HS-5 (cell line): ENCODE measurements at places on chromosomes 13 and 19.

GRCh38 chr13:63107179-63107943 is 1691.7 kb upstream of the PCDH20 start:
- DNase-seq: no peak

DNA sequence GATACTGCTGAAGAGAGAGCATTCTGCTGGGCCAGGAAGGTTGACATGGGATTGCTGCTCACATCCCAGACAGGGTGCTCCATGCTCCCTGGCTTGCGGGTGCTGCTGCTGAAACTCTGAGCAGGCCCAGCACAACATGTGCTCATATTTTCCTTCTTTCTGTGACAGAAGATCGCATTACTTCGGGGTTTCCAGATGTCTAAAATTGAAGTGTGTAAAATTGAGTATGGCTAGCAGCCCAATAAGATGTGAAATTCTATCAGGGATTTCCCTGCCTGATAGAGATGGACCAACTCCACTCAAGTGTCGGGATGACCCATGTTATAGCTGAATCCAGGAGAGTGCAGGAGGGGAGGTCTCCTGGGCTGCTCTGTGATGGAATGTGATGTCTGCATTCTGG is 55.6 kb upstream of the KL start:
- no peak for DNase-seq

DNA sequence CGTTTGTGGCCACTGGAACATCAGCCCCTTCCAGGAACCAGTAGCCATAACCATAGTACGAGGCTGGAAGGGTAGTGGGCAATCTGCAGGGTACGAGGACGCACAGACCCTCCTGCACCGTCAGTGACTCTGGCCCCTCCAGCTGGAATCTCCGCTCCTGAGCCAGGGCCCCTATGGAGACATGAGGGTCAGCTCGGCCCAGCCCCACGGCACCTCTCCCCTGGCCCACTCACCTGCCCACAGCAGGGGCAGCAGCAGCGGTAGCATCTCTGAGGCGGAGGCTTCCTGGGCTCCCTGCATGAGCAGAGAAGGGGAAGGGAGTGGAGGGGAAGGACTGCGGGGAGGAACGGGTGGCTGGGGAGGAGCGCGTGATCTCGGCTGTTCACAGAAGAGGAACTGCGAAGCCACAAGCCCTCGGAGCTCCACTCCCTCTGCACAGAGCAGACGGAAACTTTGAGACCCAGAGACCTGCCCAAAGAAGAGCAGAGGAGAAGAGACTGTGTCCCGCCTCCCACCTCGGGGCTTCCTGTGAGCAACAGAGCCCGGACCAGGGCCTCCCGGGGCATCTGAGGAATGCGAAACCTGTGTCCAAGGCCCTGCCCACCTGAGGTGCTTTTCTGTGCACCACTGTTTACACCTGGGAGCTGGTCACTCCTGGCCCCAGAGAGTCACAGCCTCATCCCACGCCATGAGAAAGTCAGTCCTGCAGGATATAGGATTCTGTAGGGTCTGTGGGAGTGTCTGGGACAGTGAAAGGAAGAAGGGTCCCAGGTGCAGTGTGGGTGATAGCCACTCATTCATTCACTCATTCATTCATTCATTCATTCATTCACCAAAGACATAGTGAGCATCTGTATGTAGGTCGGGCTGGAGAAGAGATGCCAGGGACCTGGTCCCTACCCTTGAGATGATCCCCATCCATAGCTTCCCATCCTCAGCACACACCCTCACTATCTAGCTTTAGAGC is at the start of gene SIGLEC6:
SIGLEC6 (minus strand) TSS at position 322 of the 967 bp plus-strand sequence; CDS start at position 300, 22 bp downstream.
- DNase-seq: no peak

GRCh38 chr13:51557875-51558612 is 26.2 kb upstream of the WDFY2 start:
- peak; percentile 49 for DNase-seq

DNA sequence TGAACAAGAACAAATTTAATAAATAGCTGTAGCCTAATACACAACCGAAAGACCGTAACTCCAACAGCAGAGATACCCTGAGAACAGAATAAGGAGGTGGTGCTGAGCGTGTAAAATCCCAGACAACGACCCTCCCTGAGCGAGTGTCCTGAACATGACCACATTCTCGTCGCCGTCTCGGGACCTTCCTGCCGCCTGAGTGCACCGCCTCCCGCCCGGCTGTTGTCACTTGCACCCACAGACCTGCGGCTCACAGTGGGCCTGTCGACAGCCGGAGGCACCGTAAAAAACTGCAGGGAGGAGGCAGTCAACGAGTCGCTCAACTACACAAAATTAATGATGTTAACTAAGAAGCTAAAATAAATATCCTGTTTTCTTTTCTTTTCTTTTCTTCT is 35.8 kb upstream of the GRTP1 start:
- DNase-seq: no peak

GRCh38 chr13:46403851-46404732 is 17.0 kb upstream of the RUBCNL start:
- DNase-seq: no peak

DNA sequence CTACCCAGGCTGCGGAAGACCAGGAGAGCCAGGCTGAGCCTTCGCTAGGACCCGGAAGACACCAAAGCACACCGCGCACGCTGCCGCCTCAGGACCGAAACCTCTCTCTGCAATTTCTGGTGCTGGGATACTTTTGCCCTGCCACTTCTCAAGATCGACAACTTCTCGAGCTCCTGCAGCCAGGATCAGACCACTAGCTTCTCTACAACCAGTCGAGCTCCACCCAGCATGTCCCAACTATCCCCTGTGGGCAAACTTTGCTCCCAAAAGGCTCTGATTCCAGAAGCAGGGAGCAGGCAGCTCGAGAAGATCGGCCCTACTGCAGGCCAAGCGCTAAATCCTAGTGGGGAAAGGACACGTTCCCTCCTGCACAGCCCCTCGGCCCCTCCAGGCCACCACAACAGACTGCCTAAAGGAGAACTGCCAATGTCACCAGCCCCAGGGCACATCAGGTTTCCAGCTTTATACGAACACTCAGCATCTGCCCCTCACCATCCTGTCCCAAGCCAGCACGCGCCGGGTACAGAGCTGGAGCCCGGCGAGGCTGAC is 979 bp downstream of the AKAP8 start:
- DNase-seq: peak; percentile 15

- DNase-seq: no peak
These were observed 773.8 kb upstream of the GPC6 start for GRCh38 chr13:92452840-92453239.

DNA sequence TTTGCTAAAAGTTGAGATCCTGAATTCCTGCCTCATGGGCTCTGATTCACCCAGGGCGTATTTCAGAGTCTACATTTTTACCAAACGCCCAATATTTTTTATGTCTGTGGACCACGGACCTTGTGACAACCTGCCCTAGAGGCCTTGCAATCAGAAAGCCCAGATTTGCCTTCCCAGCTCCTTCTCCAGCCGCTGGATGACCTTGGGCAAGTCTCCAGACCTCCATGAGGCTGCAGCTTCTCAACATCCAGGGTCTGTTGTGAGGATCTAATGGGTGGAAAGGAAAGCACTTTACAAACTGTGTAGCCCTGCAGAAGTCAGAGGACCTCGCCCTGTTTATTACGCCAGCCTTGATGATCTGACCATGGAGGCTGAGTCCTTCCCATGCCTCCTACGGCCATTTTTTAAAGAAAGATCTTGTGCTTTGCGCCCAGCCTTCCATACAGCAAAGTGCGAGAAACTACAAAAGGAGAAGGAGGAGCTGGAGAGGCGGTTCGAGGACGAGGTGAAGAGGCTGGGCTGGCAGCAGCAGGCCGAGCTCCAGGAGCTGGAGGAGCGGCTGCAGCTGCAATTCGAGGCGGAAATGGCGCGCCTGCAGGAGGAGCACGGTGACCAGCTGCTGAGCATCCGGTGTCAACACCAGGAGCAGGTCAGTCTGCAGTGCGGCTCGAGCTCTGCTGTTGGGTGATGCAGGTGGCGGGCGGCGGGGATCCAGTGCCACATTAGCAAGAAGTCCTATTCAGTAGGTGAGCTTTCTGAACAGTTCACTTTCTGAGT is 115.6 kb downstream of the SLC7A1 start:
- no peak for DNase-seq

DNA sequence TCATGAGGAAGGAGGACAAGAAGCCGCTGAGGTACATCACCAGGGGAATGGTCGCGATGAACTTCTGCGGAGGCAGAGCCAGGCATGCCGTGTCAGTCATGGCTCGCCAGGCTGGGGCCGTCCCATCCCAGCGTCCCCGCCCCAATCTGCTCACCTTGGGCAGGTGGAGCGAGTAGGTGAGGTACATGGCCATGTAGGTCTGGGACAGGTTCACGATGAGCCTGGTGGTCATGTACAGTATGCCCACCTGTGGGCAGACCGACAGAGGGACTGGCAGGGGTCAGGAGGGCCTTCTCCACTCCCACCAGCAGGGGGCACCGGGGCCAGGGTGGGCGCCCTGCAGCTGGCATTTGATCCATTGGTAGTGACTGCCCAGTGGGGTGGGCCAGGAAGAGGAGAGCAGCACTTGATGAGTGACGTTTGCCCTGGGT is 8.3 kb downstream of the TEKTIP1 start:
- DNase-seq: no peak

DNA sequence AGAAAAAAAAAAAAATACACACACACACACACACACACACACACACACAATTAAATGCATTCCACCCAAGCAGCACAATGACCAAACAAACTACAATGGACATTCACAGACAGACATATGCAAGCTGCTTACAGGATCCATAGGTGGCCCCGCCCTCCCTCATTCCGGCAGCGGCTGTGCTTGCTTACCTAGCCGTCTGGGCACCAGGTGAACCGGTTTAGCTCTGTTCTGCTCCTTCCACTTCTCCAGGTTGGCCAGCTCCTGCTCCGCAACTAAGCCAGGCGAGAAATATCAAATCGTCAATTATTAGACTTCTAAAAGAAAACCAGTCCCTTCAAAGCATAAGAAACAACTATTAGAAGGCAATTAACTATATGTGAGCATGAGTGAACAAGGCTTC is 23.1 kb downstream of the EPSTI1 start:
- DNase-seq: no peak
